ENCODE measurements at places on chromosomes 7 and 10.

GRCh38 chr7:156638443-156639077 lies 2.0 kb upstream of the RNF32 start:
- no peak for DNase-seq

GRCh38 chr7:50331564-50332208 lies 27.2 kb downstream of the IKZF1 start:
- DNase-seq, result no peak

DNA sequence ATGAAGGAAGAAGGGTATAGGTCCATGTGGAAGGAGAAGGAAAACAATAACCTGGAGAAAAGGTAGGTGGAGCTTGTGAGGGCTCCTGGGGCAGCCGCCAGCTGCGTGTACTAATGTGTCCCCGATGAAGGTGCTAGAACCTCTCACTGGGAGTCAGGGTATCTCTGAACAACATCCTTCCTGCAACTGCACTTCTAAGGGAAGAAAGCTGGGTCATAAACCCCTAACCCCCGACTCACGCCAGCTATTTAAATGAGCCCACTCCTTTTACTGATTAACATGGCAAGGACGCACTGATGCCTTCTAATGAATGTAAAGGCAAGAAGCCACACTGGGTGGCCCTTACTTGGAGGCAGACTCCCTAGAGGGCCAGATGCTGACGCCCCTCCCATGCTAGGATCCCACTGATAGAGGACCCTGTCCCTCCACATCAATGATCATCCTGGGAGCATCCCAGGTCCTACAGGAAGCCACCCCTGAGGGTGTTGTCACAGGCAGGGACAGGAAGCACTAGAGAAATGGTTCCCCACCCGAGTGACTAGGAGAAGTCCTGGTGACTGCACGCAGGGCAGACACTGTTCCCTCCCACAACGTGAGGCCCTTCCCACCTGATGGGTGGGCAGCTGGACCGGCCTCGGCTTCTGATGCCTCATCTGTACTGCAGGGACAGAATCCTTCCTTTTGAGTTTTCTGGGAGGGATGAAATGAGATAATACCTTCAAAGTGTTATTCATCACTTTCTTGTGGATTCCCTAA lies 20.4 kb downstream of the JCAD start:
- DNase-seq, result no peak

GRCh38 chr10:14084875-14085274 lies 245.8 kb downstream of the FRMD4A start:
- no peak for DNase-seq

- no peak for DNase-seq
These were observed 59.0 kb upstream of the AGR3 start for GRCh38 chr7:16940776-16941175.

DNA sequence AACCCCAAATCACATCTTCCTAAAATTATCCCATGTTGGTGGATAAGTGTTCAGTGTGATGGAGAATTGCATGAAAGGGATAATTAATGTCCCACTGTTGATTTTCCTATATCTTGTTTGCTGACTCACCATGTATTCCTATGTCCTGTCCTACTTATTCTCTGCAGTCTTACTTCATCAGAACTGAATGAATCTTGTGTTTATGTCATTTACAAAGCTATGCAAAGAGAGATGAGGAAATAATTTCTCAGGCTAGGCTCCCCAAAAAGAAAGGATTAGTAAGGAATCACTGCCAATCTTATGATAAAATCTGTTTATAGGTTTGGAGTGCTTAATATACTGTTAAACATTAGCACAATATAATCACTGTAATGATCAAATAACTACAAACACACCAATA lies 360.8 kb downstream of the CRPPA start:
- DNase-seq, result no peak

GRCh38 chr7:66452165-66452564 lies 176.5 kb upstream of the KCTD7 start:
- peak; percentile 39 for DNase-seq

DNA sequence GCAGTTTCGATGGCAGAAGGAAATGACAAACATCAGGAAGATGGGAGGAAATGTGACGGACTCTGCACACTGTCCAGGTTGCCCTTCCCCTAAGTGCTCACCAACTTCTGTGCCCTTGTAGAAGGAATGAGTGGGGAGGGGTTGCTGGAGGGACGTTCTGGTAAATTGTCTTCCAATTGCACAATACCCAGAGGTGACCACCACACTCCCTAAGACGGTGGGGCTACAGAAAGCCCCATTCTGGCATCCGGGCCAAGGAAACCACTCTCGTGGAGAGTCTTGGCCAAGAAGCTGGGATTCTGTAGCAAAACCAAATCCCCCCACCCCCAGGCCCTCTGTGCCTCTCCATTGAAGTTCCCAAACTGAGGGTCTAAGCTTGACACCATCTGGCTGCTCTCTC lies 37.1 kb downstream of the ZMIZ1 start:
- DNase-seq, result no peak

- DNase-seq, result no peak
These were observed 193.3 kb upstream of the ZNF804B start for GRCh38 chr7:88566162-88566729.

- no peak for DNase-seq
These were observed 330.2 kb downstream of the GLRX3 start for GRCh38 chr10:130466271-130466997.

DNA sequence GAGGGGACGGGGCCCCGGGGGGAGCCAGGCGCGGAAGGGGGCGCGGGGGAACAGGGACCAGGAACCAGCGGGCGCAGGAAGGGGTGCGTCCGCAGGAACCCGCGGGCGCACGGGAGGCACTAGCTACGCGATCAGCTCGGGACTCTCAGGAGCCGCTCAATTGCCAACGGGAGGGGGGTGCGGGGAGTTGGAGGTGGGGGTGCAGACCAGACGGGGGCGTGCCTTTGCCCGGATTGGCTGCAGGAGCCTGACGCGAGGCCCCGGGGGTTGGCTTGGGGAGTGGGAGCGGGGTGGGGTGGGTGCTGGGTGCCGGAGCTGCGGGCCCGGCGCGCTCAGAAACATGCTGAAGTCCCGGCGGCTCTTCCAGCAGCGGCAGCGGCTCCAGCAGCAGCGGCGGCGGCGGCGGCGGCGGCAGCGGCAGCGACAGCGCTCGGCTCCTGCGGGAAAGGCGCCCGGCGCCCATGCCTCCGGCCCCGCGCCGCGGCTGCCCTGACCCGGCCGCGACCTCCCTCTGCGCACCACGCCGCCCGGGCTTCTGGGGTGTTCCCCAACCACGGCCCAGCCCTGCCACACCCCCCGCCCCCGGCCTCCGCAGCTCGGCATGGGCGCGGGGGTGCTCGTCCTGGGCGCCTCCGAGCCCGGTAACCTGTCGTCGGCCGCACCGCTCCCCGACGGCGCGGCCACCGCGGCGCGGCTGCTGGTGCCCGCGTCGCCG lies at the start of gene ADRB1:
Gene ADRB1 (plus strand): TSS at position 335 of the 715 bp plus-strand sequence. CDS start 267 bp downstream, at position 602.
- DNase-seq, result peak; percentile 79

GRCh38 chr10:227014-227413 lies 91.8 kb downstream of the ZMYND11 start:
- DNase-seq, result no peak

DNA sequence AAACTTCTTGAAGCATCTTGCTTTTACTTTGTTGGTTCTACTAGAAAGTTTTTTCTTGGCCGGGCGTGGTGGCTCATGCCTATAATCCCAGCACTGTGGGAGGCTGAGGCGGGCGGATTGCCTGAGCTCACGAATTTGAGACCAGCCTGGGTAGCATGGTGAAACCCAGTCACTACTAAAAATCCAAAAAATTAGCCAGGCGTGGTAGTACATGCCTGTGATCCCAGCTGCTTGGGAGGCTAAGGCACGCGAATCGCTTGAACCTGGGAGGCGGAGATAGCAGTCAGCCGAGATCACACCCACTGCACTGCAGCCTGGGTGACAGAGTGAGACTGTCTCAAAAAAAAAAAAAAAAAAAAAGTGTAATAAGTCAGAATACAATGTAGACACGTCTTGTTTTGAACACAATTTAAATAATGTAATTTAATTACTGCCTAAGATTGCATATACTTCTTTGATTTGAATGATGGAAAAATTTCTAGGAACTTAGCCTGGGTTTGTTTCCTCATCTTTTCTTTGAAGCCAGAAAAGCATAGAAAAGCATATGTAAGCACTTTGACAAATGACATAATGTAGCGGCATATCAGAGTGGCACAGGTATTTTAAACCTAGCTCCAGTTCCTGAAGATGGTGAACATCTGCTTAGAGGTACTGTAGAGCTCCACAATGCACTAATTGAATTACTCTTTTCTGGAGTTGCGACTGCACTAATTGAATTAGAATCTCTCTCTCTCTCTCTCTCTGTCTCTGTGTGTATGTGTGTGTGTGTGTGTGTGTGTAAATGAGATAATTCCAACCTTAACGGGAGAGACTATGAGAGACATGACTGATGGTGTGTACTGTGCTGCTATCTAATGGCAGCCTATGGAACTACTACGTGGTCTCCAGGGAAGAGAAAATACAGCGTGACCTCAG lies 87.8 kb downstream of the BTRC start:
- DNase-seq, result no peak

DNA sequence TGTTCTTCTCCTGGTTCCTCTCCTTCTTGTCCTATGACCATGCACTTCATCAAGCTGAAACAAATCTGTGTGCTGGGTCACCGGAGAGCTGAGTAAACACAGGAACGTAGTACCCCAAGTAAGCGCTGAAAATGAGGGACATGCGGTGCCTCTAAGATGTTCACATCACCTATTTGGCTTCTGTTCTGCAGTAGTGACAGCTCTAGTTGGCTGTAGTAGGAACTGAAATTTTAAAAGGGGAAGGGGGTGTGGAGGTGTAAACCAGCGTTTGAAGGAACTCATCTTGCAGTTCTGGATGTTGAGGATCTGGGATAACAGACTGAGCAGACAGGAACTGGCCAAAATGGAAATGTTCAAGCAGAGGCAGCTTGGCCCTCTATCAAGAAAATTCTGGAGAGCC lies 85.2 kb downstream of the WNT2 start:
- no peak for DNase-seq

- no peak for DNase-seq
These were observed 13.9 kb downstream of the PIP4K2A start for GRCh38 chr10:22700489-22700888.

DNA sequence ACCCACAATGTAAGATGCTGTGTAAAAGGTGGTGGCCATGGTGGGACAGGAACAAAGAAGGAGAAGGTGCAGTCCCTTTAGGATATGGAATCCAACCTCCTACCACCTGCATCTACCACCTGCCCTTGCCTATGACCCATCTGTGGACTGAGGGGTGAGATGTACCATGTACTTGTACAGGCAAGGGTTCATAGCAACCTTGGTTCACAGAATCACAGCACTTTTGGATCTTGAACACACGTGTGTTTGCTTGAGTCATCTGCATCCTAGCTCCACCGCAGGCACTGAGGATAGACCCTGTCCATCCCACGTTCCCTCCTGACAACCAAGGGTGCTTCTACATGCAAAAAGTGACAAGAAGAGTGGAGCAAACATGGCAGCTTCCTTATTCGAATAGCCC lies 162.3 kb downstream of the GFRA1 start:
- DNase-seq, result no peak

- DNase-seq, result peak; percentile 82
These were observed 49.3 kb downstream of the PPP1R17 start for GRCh38 chr7:31735991-31736982.

DNA sequence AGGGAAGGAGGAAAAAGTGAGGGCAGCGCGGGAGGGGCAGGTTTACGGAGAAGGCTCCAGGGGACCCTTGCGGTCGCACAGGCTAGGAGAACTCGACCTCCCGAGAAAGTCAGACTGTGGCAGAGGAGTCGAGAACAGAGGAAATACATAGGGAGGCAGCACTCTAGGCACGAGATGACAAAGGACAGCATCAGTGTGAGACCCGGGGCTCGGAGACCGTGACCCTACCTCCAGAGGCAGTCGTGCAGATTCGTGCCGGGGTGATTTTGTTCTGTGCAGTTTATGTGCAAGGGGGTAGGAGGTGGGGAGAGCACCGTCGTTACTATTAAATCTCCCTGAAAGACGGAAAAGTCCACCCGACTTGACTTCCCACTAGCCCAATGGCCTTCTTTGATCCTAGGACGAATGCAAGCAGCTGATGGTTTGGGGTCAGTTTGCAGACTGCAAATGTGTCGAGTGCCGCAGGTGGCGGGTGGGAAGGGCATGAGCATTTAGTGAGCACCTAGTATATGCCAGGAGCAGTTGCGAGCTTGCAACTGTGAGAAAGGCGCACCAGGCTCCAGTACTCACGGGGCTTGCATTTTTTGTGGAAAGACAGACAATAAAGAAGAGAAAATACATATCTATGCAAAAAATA lies 674 bp upstream of the OSBPL3 start:
- DNase-seq, result no peak

- no peak for DNase-seq
These were observed 11.3 kb upstream of the TSPAN15 start for GRCh38 chr10:69439813-69440506.

- no peak for DNase-seq
These were observed 182.9 kb upstream of the INHBA start for GRCh38 chr7:41885748-41886147.

DNA sequence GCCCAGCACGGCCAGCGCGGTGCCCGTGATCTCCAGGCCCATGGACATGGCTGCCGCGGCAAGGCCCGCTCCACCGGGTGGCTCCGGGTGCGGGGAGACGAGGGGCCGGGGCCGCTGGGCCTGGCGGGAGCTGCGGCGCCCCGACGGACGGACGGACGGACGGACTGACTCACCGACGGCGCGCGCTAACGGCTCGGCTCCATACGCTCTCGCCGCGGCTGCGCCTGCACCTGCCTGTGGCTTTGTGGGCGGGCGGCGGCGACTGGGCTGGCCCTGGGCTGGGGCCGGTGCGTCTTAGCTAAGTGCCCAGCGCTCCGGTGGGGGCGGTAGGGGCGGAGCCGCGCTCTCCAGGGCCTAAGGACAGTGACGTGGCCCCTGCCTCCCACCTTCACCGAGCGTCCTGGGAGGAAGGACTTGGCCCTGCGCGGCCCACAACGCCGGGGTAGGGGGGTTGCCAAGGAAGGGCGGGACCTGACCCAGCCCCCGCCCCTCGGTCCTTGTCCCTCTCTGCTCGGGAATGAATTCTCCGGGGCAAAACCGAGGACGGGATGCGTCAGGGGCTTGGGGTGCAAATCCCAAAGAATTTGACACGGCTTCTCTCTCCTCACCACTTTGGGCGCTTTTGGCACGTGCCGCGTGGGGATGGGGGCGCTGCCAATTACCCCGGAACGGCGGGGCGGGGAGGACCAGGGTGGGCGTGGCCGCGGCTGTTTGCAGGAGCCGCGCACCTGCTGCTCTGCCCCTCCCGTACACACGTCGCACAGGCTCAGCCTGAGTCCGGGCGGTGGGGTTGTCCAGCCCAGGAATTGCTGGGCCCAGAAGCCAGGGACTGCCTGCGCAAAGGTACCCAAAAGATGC lies at the start of gene CLDN3:
Gene CLDN3 (minus strand): TSS at position 269 of the 858 bp plus-strand sequence. CDS start 221 bp downstream, at position 48.
- peak; percentile 98 for DNase-seq

DNA sequence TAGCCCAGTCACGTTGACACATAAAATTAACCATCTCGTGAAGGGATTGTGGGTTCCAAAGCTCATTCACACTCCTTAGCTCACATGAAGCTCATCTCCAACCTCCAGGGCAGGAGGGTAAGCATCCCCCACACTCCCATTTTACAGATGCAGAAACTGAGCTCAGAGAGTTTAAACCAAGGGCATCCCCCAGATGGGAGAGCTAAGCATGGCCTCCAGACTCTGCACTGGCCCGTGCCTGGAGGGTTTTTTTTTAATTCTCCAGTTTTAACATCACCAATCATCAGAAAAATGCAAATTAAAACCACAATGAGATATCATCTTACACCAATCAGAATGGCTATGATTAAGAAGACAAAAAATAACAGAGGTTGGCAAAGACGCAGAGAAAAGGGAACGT lies 53.3 kb upstream of the TCF7L2 start:
- DNase-seq, result no peak
